ENCODE measurements at places on chromosomes 5 and 9. TPM values are rescaled to one million over a fixed set of nuclear protein-coding genes. Genes with fewer than 3 reads are reported as not detected.

GRCh38 chr5:82244854-82245635 lies 33.1 kb downstream of the RPS23 start:
- no peak for DNase-seq

GRCh38 chr5:176725521-176726280 lies 78.4 kb downstream of the TSPAN17 start:
- no peak for DNase-seq

GRCh38 chr5:62256161-62257019 lies 49.6 kb upstream of the KIF2A start:
- DNase-seq = no peak

DNA sequence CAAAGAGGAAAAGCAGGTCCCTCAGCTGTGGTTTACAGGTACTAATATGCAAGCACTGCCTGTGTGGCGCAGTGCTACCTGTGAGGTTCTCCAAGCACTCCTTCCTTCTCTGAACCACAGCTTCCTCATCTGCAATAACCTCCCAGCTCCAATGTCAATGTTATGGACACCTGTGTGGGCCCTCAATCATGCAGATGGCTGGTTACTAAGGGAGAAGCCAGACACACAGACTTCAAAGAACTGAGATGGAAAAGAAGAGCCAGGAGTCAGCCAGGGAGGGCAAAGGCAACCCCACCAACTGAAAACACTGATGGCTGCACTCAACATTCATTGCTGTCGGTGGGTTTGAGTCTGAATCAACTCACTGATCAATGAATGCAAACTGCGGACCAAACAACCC lies 77.7 kb downstream of the NR6A1 start:
- DNase-seq = no peak

GRCh38 chr9:133821601-133822429 lies 83.7 kb upstream of the SARDH start:
- DNase-seq = no peak

- DNase-seq = no peak
Measured at GRCh38 chr5:158970569-158971014, 129.1 kb downstream of the EBF1 start.

DNA sequence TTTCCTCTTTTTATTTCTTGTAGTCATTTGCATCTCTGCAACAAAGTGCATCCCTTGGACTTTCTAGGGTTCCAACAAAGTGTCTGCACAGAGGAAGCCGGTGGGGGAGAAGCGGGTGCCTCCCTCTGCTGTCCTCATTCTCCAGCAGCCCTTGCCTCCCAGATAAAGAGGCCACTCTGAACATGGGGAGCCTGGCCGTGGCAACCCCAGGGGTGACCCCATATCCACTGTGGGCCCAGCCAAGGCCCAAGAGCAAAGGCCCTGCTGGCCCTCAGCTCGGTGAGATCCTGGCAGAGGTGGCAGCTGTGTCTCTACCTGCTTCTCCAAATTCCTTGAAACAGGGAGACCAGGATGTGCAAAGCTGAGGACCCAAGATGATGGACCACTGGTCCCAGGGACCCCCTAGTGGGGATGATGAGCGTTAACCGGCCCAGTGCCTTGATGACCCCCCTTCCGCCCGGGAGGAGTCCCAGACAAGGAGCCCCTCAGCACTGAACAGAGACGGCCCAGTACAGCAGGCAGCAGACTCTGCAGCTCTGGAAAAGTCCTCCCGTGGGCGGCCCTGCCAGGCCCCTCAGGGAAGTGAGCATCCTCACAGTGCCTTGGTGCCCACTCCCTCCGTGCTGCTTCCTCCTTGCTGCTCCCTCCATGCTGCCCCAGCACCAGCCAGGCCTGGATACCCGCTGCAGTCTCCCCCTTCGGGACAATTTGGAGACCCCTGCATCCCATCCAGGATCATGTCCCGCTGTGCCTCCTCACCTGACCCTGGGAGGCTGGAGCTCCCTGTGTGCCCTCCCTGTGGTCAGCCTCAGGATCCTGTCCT lies 62.5 kb downstream of the MRPL36 start:
- peak; percentile 53 for DNase-seq

Gene CTXN3
- total RNA-seq = not detected

Gene LPAR1
- total RNA-seq = not detected

Gene ADCY2
- total RNA-seq = not detected

Gene SIT1
- total RNA-seq = 122 TPM

Gene TICAM2
- total RNA-seq = 0.91 TPM

Data from activated naive CD4-positive, alpha-beta T cell treated with anti-CD3 and anti-CD28 coated beads, Interleukin-2, amount 50 U/mL, for 72 hours (primary cell).